ENCODE measurements at places on chromosomes 12 and 14.

DNA sequence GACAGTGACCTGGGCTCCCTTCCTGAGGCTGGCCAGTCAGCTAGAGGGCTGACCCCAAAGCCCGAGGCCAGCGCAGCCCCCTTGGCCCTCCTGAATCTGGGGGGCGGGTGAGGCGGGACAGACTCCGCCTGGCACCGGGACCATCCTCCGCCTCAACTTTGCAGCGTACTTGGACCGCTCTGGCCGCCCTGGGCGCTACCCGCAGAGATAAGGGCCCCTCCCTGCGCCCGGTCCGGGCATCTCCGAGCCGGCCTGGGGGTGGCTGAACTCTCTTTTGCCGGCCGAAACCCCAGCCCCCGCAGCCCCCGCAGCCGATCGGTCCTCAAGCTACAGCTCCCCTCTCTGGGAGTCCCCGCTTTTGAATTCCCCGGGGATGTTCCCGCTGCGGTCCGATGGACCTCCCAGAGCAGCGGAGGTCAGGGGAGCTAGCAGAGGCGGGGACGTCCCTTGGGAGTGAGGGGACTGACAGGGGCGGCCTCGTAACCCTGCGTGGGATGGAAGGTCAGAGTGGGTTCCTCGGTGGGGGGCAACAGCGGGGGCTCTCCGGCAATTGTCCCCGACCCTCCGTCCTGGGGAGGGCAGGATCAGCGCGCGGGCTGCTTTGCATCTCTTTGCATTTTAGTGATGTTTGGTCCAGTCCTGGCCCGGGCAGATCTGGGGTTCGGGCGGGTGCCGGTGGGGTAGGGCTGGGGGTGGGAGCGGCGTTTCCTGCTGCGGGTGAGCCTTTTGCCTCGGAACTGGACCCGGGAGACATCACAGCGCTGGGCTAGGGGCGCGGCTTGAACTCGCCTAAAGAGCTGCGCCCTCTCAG, at the start of gene CRIP1:
TSS of gene CRIP1 (plus strand) at position 724 of the 811 bp plus-strand sequence. CDS start 374 bp downstream, outside the sequence.
- no peak for DNase-seq

- no peak for DNase-seq
Measured at GRCh38 chr12:60172266-60173211, 576.7 kb downstream of the SLC16A7 start.

DNA sequence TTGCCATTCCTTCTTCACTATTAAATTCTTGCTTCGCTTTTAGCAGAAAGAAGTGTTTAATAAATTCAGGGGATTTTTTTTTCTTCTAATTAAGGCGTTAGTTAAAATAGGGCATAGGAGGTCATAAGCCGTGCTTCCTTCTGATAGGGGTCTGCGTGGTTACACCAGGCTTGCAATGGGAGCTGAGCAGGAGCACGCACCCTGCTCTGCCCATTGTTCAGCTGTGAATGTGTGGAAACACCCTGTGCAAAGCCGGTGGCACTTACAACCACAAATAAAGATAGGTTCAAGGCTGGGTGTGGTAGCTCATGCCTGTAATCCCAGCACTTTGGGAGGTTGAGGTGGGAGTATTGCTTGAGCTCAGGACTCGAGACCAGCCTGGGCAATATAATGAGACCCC, 162.1 kb downstream of the PRKCH start:
- DNase-seq = no peak

DNA sequence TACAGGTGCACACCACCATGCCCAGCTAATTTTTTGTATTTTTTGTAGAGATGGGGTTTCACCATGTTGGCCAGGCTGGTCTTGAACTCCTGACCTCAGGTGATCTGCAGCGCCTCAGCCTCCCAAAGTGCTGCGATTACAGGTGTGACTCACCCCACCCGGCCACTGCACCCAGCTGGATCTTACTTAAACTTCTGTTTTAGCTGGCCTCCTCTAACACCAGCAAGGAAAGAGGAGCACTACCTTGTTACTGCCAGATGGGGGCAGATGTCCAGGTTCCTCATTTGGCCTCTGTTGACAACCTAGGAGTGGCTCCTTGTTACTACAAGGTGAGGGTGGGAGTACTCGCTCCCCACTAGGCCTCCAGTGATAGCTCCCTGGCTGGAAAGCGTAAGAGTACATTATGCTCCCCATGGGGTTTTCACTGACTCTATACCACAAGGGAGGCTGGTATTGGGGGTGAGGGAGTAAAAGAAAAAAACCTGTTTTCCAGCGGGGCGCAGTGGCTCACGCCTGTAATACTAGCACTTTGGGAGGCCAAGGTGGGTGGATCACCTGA, 13.2 kb upstream of the ARF6 start:
- peak; percentile 27 for DNase-seq

Data from KG1 (cell line).